ENCODE measurements at places on chromosomes 3 and 15.

- DNase-seq, result no peak
These were observed 10.9 kb downstream of the KCNAB1 start for GRCh38 chr3:156131241-156131640.

DNA sequence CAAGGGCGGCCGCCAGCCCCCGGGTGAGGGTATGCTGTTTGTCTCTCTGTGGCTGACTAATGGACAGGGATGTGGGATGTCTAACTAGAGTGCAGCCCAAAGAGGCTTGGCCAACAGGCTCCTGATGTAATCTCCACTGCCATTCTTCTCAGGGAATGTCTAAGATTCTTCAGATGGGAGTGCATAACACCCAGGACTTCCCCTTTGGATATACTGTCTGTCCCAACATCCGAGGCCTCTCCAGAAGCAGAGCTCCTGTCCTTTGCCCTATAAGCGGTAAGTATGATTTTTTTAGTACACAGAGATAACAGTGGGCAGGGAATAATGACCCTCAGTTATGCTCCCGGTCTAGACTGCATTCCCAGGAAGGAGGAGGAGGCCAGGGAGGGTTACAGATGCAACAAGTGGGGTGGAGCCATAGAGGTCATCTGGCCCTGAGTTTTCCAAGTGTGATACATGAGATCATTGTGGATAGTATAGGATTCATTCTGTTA lies 62.5 kb upstream of the SLCO2A1 start:
- no peak for DNase-seq

- DNase-seq, result no peak
These were observed 215.3 kb upstream of the CGNL1 start for GRCh38 chr15:57160823-57161560.

DNA sequence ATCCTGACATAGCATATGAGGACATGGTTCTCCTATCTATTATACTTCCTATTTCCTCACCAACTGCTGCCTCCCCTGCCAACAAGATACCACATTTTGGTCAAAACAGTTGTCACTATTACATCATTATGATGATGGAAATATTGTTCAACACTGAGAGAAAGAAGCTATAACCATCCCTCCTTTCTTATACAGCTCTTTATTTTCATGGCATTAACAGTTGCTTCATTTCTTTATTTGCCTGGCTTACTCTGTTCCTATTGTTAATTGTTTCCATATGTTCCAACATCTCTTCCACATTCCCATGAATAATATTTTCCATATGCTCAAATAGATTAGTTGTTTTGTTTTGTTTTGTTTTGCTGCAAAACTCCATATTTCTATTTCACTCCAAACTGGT lies 40.8 kb upstream of the FILIP1L start:
- DNase-seq, result no peak

DNA sequence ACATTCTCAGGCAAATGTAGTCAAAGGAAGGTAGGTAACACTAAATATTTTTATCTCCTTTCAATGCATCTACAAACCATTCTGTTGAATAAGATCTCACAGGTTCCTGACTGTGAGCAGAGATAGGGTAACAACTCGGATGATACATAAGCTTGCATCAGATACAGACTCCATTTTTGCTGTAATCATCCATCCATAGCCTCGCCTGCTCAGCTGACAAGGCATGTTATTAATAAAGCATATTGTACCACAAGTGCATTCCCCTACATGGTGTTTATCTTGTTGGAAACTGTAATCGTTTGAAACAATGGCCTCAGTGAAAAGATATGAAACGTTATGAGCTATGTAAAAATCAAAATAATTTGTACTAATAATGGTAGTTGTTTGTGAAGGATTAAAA lies 35.4 kb upstream of the TCF12 start:
- no peak for DNase-seq

Data from NAMALWA (cell line).